Stimulated activated CD4-positive, alpha-beta T cell treated with anti-CD3 and anti-CD28 coated beads, Interleukin-12 subunit alpha, Interleukin-12 subunit beta, amount 100 ng/mL, for 24 hours (primary cell): ENCODE measurements at places on chromosomes 3 and 15.

GRCh38 chr3:50130436-50130835 lies 24.7 kb upstream of the SEMA3F start:
- no peak for DNase-seq

GRCh38 chr3:3783210-3783609 lies 16.0 kb upstream of the LRRN1 start:
- DNase-seq: no peak

DNA sequence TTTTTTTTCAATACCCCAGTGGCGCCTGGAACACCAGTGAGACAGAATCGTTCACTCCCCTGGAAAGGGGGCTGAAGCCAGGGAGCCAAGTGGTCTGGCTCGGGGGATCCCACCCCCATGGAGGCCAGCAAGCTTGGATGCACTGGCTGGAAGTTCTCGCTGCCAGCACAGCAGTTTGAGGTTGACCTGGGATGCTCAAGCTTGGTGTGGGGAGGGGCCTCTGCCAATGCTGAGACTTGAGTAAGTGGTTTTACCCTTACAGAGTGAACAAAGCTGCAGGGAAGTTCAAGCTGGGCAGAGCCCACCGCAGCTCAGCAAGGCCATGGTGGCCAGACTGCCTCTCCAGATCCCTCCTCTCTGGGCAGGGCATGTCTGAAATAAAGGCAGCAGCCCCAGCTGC lies 276.2 kb upstream of the CNTN6 start:
- DNase-seq: no peak

DNA sequence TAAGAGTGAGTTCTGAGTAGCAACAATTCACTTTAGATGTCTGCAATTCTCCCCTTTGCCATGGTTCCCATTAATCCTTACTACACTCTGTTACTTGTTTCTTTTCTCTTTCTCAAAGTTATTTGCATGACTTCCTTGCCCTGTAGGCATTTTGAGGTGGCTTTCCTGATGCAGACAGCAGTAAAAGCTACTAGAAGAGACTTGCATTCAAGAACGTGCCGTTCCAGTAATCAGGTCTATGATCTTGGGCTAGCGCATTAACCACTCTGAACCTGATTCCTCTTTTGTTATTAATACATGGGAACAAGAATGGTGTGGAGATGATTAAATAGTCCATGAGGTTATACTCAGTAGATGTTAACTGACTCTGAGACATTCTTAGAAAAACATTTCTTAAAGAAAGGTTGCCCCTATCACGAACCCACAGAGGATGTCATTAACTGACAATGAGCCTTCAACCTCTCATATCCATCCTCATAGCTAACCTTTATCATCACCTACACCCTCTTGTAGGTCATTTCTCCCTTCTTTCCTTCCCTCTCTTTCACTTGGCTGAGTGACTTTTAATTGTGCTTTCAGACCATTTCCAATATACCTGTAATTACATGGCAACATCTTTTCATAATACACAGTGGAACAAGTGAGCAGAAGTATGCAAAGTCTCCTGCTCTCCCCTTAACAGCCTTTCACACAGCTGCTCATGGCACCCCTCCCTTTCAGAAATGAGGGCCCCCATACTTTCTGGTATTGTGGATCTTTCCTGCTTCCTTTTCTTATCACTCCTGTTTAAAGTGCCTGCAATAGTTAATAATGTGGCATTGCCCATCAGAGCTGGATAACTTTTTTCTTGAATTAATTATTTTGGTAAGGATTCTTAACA lies 175.9 kb downstream of the CHST2 start:
- DNase-seq: no peak

- DNase-seq: no peak
These were observed 262.3 kb downstream of the GAP43 start for GRCh38 chr3:115885621-115886020.

GRCh38 chr3:32146746-32147211 lies 40.4 kb downstream of the GPD1L start:
- no peak for DNase-seq
